ENCODE measurements at places on chromosomes 11 and 22. TPM values are rescaled to one million over a fixed set of nuclear protein-coding genes. Genes with fewer than 3 reads are reported as not detected.
A peak's percentile ranks its signal among the peaks of the same experiment; 100 is the strongest.

GRCh38 chr11:3049430-3050243 is 7.6 kb downstream of the CARS1 start:
- H3K27ac ChIP-seq = peak overlapping the region; percentile 52
- H3K27me3 ChIP-seq = no peaks in the 10 kb centered on the region
- DNase-seq = peak; percentile 48
- H3K4me1 ChIP-seq = peaks cover 34% of the 10 kb centered on the region
- H3K4me3 ChIP-seq = no peak overlapping the region

GRCh38 chr11:14075118-14076078 is 112.9 kb downstream of the SPON1 start:
- H3K27me3 ChIP-seq = no peaks in the 10 kb centered on the region
- no peak for DNase-seq
- H3K4me3 ChIP-seq = no peak overlapping the region
- H3K4me1 ChIP-seq = no peaks in the 10 kb centered on the region
- H3K27ac ChIP-seq = no peak overlapping the region
- H3K36me3 ChIP-seq = no peaks in the 10 kb centered on the region

DNA sequence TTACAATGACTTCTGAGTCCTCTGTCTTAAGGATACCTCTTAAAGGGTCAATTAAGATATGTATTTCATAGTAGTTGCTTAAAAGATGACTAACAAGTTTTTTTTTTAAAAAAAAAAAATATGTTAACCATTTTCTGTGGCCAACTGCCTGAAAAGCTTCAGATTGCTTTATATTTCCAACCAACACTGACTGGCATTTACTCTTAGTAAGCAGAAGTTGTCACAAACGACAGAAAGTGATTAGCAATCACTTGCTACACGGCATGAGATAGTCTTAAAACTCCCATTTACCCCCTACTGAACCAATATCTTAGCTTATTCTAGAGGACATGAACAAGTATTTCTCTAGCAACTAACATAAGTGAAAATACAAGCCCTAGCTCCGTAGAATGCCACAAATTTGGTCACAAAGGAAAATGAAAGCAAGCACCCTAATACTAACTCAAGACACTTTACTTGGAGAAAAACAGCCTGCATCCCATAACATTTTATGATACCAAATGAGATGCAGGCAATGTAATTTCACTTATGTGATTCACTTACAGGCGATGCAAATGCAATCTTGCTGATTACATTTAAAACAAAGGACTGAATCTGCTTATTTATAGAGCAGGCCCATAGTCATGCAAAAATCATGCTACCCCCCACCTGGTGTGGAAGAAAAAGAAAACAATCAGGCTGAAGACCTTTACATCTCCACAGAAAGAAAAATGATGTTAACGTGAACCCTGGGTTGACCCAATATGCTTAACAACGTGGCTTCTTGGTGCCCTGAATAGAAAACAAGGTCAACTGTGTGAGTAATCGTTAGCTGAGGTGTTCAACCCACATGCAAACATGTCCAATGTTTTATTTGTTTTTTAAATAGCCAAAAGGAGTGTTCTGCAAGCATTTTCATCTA is 25.7 kb downstream of the MPPED2 start:
- no peak for DNase-seq
- no peaks in the 10 kb centered on the region for H3K27me3 ChIP-seq
- peak overlapping the region; percentile 32 for H3K27ac ChIP-seq
- no peaks in the 10 kb centered on the region for H3K36me3 ChIP-seq
- H3K4me3 ChIP-seq = peak overlapping the region; percentile 7

The OR51A7 gene
- total RNA-seq = not detected

The MMP12 gene
- not detected for total RNA-seq
